ENCODE measurements at places on chromosomes 2 and 18.

- DNase-seq: no peak
Observed at GRCh38 chr2:236546561-236547002, 23.0 kb upstream of the ACKR3 start.

DNA sequence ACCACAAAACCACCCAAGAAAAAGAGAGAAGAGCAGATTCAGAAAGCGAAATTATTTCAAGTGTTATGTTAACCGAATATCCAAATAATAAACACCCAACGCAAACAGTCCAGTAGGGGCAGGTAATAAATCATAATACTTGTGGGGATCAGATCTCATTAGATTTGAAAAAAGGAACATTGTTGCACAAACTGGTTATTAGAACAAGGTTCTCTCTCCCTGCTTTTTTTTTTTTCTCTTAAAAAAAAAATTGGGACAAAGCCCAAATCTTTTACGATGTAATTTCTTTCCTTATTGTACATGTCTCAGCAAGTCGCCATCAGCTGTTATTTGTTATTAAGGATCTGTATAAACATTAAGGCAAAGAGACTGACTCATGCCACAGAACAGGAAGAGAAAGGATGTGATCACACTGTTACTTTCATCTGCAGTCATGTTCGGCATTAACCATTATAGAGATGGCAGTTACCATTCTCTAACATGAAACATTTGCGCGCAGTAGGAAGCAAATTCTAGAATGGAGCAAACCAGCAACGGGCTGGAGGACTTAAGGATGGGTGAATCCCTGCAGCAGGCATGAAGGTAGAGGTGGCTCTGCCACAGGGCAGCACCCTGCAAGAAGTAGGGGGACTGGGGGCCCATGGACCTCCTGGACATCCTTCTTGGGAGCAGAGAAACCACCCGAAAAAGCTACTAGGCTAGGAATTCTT, 42.0 kb downstream of the EPHA4 start:
- no peak for DNase-seq

DNA sequence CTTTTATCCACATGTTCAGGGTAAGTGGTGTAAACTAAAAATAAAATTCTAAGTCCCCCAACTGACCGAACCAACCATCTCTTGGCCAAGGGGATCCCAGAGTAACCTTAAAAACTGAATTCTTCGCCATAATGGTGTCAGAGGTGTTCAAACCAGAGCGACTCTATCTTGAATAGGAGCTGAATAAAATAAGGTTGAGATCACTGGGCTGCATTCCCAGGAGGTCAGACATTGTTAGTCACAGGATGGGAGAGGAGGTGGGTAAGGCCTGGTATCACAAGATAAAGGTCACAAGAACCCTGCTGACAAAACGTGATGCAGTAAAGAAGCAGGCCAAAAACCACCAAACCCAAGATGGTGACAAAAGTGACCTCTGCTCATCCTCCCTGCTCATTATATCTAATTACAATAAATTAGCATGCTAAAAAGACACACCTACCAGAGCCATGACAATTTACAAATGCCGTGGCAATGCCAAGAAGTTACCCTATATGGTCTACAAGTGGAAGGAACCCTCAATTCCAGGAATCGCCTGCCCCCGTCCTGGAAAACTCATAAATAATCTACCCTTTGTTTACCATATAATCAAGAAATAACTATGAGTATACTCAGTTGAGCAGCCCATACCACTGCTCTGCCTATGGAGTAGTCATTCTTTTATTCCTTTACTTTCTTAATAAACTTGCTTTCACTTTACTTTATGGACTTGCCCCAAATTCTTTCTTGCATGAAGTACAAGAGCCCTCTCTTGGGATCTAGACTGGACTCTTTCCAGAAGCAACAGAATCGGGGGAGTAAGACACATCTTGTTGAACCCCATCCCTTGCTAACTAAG, 302.4 kb downstream of the STK39 start:
- DNase-seq: no peak

GRCh38 chr2:229715895-229716507, 1.6 kb upstream of the DNER start:
- DNase-seq: no peak

GRCh38 chr18:36594621-36595020, 234.2 kb downstream of the TPGS2 start:
- no peak for DNase-seq

DNA sequence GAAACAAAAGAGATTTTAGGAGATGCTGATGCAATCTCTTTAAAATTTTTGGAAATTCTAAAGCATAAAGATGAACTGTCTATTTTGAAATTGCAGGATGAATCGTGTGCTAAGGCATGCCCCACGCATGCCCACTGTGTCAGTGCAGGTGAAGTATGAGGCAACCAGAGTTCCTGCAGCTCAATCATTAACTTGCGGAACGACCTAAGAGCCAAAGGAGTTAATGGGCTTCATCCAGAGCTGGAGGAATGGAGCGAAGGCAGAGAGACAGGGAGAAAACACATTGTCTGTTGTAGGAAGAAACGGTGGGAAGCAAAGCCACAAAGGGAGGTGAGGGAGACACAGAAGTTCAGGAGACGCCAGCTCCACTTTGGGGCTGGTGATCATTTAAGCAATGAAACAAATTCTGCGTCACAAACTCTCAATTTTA, 265.2 kb downstream of the CCDC85A start:
- DNase-seq: no peak

Measured in SJSA1 (cell line).